ENCODE measurements at places on chromosomes 6 and 20.

DNA sequence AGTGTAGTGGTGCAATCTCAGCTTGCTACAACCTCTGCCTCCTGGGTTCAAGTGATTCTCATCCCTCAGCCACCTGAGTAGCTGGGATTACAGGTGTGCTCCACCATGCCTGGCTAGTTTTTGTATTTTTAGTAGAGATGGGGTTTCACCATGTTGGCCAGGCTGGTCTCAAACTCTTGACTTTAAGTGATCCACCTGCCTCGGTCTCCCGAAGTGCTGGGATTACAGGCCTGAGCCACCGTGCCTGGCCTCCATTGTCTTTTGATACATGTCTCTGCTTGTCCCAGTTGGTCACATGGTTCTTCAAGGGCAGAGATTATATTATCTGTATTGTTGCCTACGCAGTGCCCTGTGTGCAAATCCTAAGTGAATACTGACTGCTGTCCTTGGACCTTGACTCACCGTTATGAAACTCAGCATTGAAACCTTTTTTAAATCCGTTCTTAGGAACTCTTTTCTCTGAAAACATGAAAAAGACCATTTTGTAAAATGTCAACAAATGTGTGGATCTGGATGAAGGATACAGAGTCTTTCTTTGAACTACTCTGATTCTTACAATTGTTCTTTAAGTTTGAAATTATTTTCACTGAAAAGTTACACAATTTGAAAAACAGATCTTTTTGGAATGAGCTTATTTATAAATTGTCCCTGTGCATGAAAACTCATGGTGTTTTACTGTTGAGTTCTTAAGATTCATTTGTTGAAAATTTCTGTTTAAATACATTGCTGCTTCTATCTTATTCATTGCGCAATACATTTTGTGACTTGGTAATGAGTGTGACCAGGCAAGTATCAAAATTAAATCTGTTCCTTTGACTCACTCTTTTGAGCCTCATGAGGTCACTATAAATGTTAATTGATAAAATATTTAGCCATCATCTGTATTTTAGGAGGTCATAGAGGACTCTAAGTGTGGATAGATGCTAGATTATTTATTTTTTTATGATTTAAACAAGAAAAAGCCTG lies 293.5 kb downstream of the UTRN start:
- DNase-seq, result no peak

DNA sequence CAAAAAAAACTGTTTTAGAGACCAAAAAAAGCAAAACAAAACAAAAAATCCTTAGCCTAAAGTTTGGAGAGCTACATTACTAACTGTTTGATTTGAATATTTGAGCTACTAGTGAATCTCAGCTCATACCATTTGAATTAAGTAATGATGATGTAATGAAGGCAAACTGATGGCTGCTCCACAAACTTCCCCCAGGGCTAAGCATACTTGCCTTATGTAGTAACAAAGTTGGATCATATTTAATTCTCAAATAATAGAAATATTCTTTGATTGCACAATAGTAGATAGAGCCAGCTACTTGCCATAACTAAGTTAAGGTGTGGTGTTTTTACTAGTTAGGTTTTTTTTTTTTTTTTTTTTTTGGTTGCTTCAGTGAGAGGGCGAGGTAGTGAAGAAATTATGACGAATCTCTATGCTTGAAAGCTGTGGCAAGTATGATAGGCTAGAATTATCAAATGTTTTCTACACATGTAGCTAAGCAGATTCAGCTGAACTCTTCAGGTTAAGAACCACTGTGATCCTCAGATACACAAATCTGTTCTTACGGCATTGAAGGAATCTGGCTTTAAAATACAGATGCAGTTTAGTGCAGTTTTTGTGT lies 2.9 kb downstream of the RAB32 start:
- DNase-seq, result no peak

DNA sequence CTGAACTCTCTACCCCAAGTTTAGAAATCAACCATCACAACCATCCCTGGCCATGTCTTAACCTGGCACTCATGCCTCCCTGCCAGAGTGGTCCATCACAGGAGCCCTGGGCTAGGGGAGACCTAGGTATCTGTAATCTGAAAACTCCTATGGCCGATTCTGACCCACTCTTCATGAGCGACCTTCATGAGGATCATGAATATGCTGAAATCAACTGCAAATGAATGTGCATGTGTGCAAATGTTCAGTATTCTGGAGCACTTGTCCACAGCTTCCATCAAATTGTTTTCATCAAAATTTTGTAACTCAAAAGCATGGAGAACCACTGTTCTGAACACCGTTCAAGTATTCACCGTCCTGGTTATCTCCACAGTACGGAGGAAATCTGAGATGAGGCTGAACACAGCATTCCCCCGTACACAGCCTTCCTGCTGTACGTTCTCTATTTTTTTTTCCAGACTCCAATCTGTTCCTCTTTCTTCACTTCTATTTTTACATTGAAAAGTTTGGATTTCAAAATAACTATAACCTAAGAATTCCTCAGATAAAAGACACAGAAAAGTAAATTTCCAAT lies 17.7 kb downstream of the METTL24 start:
- no peak for DNase-seq

DNA sequence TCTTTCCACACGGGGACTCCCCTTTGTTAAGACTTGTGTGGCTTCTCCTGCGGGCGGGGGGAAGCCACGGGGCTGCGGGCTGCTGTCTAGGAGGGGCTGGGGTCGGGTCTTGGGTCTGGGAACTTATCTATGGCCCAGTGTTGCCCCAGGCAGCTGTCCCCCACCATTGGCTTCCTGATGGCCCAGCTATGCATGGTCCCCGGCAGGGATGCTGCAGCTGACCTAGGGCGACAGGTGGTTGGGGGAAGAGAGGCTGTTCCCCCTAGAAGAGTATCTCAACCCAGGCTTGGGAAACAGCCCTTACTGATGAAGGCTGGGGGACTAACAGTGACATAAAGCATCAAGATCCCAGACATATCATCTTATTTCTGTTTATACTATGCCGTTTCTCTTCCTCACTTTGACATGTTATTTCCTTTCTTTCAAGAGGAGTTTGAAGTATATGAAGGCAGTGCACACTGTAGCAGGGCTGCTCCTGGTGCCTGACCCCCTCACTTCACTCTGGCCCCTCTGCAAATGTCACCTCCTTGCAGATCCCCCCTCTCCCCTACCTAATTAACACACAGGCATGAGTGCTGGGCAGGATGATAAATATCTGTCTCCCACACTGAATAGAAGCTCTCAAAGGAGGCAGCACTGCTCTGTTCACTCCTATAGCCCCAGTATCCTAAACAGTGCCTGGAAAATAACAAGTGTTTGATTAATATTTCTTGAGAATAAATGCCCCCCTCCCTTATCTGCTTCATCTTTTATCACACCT lies 87.0 kb downstream of the HIVEP2 start:
- DNase-seq, result no peak

Measured in HEK293T (cell line).